Activated CD4-positive, CD25-positive, alpha-beta regulatory T cell treated with anti-CD3 and anti-CD28 coated beads, Interleukin-2, amount 50 U/mL, for 16 hours (primary cell): ENCODE measurements at places on chromosomes 1 and 21.

DNA sequence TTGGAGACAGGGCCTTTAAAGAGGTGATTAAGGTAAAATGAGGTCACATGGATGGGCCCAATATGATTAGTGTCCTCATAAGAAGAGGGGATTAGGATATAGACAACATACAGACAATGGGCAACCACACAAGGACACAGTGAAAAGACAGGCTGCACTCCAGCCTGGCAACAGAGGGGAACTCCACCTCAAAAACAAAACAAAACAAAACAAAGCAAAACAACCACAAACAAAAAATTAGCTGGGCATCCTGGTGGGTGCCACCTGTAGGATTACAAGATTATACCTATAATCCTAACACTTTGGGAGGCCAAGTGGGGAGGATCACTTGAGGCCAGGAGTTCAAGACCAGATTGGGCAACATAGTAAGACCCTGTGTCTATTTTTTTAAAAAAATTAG lies 4.8 kb upstream of the MDM4 start:
- no peak for DNase-seq

DNA sequence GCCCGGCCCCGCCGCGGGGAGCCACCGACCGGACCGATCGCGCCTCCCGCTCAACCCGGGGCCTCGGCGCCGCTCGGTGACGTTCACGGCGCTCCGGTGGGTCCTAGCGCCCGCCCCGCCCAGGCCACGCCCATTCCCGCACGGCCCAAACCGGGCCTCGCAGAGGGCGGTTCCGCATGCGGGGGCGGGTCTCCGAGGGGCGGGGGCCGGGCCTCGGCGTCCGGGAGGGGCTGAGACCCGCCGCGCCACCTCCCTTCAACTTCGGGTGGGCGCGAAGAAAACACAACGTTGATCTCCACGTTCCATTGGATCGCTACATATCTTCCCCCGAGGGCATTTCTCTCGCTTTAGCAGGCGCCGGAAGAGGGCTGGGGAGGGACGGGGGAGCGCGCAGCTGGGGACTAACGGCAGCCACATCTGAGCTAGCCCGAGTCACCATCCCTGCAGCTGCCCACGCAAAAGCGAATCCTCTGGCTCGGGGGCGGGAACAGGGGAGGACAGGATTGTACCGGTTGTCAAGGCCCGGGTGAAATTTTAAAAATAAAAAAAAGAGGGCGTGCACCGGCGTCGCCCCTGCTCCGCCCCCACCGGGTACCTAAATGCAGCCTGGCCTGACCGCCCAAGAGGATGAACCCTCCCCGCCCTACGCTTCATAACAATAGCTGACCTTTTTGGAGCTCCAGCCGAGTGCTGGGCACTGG lies at the start of gene MAD2L2:
TSS of gene MAD2L2 (minus strand) at position 78 of the 701 bp plus-strand sequence. CDS start 547 bp downstream, outside the sequence.
- peak; percentile 80 for DNase-seq

GRCh38 chr1:17696417-17697301 lies 58.5 kb upstream of the ACTL8 start:
- DNase-seq = no peak

GRCh38 chr1:34029954-34030353 lies 135.1 kb downstream of the CSMD2 start:
- no peak for DNase-seq

- peak; percentile 23 for DNase-seq
Measured at GRCh38 chr1:168082008-168082876, 54.5 kb downstream of the GPR161 start.

DNA sequence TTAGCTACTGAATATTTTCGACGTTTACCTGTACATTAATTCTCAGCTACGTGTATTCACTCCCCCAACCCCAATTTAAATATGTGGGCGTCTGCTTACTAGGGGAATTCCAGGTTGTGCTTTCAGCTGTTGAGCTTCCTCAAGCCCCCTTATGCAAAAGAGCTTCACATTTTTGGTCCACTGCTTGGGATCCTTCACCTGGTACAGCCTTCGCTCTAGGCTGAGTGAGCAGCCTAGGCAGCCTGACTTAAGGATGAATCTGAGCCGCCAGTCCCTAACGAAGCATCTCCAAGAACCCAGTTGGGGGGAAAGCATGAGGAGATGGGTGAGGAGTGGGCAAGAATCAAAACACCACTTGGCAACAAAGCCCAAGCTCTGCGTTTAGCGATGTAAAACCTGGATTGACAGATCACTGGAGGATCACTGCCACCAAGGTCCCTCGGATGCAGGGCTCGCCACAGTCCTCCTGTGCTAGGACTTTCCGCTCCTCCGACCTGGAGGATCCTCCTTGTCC lies 674 bp downstream of the BCL10 start:
- no peak for DNase-seq

GRCh38 chr1:44631333-44631646 lies 43.0 kb downstream of the TMEM53 start:
- DNase-seq = no peak

DNA sequence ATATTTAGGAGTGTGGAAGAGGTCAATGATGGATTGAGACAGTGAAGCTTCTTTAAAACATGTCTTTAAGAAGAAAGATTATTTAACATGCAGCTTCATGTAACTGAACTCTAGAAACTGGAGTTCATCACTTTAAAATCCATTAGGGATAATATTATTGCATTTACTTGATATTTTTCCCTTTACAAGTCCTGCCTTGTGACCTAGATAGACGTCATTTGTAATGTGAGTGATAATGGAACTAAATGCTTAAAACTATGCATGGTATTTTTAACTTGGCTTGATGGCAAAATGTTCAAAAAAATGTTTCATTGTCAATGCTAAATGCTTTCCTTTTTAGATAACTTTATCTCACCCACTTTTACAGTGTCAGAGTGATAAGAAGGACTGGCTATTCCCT lies 723.7 kb downstream of the RWDD3 start:
- no peak for DNase-seq

DNA sequence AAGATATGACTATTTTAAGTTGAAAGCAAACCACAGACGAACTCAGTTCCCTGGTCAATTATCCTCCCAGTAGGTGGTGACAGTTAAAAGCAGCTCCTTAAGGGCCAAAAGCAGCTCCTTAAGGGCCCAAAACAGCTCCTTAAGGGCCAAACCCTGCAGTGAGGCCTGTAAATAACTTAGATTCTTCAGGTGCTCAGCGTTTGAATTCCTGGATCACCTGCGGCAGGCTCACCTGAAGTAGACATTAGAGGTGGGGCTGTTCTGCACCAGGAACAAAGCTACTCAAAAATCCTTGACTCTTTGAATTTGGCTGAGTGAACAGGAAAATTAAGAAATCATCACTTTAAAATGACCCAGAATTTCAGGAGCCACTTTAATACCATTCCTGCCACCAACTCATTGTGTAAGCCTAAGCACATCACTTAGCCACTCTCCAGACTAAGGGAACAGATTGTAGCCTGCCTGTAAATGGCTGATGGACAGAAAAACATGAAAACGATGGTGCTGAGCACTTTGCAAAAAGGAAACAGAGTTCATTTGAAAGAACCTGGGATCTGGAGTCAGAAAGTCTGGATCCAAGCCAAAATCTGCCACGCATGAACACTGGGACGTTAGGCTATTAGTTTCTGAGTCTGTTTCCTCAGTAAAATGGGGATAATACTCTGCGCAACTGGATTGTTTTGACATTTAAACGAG lies 126.9 kb downstream of the LRIG2 start:
- DNase-seq = no peak

DNA sequence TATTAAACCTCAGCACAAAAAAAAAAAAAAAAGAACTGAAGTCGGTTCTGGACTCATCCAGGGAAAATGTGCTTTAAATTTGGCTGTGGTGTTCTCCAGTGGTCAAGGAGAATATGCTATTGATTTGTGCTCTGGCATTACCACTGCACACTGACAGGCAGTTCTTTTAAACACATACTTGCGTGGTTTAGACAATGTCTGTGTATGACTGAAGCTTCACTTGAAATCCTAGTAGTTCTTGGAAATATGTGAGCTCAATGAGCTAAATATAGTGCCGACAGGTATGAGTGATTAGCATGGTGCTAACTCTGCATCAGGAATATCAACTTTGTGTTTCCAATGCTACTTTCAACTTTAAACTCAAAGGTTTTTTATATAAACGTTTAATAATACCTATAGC lies 415.6 kb downstream of the SMYD3 start:
- no peak for DNase-seq

DNA sequence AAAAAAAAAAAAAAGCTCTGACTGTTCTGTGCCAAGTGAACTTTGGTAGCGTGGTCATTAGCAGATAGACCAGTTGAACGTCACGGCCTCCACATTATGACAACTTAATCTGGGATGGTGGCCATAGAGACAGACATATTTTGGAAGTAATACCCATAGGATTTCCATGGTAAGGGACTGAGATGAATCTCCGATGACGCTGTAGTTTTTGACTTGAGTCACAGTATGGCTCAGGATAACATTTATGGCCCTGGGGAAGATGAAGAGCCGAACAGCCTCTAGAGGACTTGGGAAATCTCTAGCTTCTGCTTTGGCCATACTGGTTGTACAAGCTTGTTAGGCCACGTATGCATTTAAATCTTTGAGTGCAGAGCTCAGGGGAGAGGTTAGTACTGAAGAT lies 214.0 kb downstream of the KCNJ6 start:
- no peak for DNase-seq

DNA sequence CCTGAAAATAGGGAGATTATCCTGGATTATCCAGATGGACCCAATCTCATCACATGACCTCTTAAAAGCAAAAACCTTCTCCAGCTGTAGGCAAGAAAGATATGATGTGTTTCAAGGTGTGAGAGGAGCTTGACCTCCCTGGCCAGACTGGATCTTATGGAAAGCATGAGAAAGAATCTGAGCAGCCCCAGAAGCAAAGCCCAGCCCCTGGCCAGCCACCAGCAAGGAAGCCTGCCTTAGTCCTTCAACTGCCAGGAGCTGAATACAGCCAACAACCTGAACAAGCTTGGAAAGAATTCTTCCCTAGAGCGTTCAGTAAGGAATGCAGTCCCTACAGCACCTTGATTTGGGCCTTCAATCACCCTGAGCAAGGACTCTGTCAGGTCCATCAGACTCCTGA lies 375.0 kb upstream of the CHRM3 start:
- no peak for DNase-seq

DNA sequence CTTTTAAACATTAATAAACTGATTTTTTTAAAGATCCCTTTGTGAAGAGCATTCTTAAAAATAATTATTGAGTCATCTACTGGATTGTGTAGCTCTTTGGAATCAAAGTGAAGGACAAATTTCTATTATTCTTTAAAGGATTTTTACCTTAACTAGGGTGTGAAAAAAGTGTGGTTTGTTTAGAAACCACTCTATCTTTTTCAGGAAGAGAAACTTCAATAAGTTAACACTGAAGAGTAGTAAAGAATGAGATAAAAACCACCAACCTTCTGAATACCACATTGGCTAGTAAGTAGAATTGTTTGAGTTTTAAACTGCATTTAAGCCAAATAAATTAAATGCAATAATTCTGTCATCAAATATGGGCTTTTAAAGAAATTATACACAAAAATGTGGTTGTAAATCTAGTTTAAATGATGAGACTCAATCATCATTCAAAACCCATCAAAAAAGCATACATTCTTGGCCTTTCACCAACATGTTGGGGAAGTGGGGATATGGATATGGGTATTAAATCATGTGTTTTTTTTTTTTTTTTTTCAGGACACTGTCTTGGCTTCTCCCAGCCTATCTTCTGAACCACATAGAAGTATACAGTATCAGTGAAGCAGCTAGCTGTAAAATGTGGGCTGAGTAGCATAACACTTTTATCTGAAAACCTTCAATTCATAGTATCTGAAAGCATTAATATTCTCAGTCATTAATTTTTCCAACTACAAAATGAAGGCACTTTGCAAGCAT lies 4.8 kb downstream of the S1PR1 start:
- no peak for DNase-seq

DNA sequence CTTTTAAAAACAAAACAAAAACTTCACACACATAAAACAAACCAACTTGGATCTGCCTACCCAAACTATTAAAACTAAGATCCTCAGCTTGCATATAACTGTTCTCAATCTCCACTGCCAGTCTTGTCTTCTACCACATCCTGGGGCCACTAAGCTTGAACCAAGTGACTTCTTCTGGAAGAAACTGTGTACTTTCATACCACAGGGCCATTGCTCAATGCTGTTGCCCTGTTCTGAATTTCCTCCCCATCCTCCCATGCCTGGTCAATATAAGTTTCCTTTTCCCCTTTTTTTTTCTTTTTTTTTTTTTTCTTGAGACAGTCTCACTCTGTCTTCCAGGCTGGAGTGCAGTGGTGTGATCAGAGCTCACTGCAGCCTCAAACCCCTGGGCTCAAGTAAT lies 109.9 kb downstream of the KIAA0319L start:
- no peak for DNase-seq

DNA sequence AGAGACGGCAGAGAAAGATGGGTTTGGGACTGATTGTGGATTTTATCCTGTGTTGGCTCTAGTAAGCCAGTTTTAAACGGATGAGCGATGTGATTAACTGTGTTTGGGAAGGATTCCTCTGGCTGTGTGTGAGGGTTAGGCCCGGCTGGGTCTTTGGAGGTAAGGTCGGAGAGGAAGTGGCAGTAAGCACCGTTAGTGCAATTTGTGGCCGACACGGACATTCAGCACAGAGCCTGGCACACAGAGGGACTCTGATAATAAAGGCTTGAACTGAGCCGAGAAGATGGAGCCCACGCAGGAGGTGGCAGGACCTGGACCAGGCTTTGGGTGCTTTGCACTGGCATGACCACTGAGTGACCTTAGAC lies 1.3 kb downstream of the MTFR1L start:
- DNase-seq = no peak
